ENCODE measurements at places on chromosomes 2 and 18.

DNA sequence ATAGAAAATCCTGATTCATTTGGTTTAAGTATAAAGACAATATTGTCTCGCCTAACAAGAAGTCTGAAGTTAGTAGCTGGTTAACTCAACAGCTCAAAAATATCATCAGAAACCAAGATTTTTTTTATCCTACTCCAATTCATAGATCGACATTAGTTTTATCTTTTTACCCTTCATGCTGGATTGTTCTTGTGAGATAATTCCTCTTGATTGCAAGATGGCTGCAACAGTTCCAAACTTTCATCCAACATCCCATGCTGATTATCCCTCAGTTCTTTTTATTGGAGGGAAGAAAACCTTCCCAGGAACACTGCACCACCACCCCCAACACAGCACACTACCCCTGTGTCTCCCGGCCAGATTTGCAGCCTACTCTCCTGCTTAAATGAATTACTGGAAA is 370.2 kb upstream of the RAB6C start:
- no peak for DNase-seq

DNA sequence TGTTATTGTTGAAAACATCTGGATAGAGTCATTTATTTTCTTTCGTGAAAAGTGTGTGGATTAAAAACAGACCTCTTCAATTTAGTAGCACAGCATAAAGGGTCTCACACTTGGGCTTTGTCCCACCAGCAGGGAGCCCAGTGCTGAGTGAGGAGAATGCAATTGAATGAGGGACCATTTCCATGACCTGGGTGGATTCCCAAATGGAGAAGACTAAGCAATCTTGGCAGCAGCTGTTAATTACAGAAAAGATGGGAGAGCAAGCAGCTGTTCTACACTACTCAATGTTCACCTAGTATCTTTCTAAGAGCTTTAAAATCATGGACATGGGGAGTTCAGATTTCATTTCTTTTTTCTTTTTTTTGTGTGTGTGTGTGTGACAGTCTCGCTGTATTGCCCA is 121.8 kb upstream of the FN1 start:
- no peak for DNase-seq

DNA sequence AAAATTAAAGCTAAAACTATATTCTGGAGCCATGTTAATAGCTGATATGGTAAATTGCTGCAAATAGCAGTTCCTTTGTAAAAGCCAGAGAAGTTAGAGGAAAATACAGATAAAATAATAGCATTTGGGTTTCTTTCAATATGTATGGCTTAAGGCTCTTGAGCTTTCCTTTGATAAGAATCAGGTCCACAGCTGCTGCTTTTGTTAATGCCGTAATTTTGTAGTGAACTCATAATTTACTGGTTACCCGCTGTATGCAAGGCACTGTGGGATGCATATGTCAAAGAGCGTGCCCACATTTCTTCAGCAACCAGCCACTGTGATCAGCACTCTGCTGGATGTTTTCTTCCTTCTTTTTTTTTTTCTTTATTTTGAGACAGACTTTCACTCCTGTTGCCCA is 79.1 kb downstream of the MOGAT1 start:
- DNase-seq, result no peak

DNA sequence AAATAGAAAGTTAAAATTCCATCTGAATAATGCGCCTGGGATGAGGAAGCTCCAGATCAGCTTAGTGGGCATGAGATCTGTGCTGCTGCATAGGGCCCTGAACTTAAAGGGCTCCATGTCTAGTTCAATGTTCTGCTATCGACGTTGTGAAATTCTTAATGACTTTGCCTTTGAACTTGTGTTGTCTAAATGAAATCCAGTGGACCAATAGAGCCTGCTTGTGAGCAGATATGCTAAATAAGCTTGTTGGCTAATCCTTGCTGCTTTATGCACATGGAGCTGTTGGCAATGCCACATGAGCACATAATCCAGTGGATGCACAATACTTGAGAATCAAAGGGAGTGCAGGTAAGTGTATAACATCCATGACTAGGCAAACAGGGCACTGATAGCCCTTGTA is 228.6 kb downstream of the TNS1 start:
- no peak for DNase-seq

DNA sequence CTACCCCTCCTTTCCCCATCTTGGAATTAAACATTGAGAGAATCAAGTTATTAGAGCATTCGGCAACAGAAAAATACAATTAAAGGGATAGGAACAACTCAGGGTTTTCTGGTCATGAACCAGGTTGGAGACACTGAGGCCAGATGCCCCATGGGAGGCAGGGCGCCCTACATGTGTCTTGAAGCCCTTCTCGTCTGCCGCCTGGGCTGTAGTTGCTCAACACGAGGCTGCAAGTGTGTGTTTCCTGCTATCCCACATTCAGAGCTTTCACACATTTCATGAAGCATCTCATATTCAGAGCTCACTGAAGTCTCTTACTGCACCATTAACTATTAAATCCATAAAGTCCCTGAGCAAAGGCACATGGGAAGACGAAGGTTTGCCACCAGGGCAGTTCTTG is 28.8 kb downstream of the TTC39C start:
- no peak for DNase-seq

- DNase-seq, result no peak
Observed at GRCh38 chr2:226073496-226074160, 674.1 kb downstream of the NYAP2 start.

- no peak for DNase-seq
Observed at GRCh38 chr18:51266773-51267172, 69.3 kb upstream of the MEX3C start.

DNA sequence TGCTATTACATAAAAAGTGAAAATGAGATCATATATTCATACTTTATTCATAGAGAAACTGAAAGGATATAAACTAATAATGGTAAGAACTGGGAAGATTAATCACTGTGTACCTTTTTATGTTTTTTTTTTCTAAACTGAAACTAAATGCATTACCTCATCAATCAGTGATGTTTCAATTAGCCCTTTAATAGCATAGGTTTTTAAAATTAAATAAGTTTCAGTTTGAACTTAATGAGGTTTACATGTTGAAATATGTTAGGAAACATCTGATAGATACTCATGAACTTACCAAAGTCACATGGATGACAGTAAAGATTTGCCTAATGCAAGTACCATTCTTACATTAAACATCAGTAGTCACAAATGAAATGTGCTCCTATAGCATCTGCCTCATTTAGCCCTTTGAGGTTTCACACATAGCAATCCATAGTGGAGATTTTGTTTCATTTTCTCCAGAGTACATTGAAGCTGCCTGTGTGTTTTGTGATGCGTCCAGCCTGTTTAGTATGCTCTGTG is 8.9 kb downstream of the MAPRE2 start:
- no peak for DNase-seq

DNA sequence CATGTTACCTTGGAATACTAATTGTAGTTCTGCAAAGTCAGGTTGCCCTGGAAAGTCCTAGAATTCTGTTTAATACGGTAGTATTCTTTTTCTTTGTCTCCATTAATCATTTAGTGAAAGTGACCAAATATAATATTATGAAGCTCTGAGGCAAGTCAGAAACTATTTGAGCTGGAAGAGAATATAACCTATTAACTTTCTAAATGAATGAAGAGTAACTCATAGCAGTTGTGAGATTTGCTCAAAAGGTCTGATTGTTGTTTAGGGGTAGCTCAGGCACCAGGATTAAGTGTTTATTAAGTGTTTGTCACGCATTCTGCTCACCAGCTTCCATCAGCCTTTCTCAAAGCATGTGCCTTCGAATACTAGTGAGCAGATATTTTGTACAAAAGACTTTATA is 46.7 kb upstream of the SERPINE2 start:
- DNase-seq, result no peak

DNA sequence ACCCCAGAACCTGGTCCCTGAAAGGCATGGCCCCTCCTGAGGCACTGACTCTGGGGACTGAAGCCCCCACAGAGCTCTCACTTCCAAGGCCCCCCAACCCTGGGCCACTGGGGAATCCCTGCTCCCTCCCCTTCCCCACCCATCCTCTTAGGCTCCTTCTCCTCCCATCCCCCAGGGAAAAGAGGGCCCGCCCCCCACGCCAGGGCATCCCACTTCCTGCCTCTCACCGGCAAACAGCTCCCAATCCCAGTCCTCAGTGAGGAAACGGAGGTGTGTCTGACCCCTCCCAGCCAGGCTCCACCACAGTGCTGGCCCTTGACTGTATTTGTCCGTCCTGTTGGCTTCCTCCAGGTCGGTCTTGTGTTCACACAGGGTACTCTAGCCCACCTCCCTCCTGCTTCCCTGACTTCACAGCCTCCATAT is 35.0 kb upstream of the PTMA start:
- no peak for DNase-seq

DNA sequence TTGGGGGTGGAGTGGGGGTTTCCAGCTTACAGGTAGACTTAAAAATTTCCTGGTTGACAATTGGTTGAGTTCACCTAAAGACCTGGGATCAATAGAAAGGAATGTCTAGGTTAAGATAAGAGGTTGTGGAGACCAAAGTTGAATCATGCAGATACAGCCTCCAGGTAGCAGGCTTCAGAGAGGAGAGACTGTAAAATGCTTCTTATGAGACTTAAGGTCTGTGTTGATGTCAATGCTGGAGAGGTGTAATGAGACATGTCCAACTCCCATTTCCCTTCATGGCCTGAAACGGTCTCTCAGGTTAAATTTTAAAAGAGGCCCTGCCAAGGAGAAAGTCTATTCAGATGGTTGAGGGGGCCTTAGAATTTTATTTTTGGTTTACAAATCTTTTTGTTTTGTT is 38.5 kb upstream of the RND3 start:
- DNase-seq, result no peak

DNA sequence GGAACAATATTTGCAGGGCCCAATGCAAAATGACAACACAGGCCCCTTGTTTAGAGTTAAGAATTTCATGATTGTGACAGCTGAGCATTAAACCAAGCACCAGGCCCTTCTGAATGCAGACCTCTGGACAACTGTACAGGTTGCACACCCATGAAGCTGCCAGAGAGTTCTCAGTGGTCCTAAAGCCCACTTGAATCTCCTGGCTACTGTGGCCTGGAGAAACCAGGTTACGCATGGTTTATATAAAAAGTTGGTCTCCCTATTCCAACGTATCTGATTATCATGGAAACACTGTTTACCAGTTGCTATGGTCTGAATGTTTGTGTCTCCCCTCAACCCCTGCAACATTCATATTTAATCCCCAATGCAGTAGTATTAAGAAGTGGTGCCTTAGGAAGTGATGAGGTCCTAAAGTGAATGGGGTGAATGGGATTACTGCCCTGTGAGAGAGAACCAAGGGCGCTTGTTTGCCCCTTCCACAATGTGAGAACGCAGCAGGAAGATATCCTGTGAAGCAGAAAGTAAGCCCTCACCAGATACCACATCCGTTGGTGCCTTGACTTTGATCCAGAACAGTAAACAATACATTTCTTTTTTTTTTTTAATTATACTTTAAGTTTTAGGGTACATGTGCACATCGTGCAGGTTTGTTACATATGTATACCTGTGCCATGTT is 48.0 kb upstream of the ANXA4 start:
- no peak for DNase-seq

GRCh38 chr2:69102041-69102593 is 89.1 kb downstream of the ANTXR1 start:
- no peak for DNase-seq

DNA sequence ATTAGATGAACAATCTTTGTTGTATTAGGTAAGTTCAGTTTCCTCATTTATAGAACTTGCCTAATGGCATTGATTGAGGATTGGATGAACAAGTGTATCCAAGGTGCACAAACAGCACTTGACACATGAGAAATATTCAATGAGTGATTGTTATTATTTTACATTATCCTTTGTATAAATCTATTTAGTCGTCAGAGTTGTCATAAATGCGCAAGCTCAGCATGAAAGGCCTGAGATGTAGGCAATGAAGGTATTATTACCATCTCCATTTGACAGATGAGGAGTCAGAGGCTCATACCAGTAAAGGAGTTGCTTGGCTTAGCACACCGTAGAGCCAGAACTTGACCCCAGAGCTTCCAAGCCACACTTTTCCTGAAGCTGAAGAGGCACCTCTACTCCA is 291.4 kb downstream of the C1D start:
- DNase-seq, result no peak

- DNase-seq, result no peak
Observed at GRCh38 chr2:200101922-200102321, 146.5 kb downstream of the MAIP1 start.

GRCh38 chr2:193806088-193806774 is 1611.5 kb upstream of the TMEFF2 start:
- no peak for DNase-seq

- no peak for DNase-seq
Observed at GRCh38 chr2:161873707-161874106, 200.3 kb downstream of the DPP4 start.

DNA sequence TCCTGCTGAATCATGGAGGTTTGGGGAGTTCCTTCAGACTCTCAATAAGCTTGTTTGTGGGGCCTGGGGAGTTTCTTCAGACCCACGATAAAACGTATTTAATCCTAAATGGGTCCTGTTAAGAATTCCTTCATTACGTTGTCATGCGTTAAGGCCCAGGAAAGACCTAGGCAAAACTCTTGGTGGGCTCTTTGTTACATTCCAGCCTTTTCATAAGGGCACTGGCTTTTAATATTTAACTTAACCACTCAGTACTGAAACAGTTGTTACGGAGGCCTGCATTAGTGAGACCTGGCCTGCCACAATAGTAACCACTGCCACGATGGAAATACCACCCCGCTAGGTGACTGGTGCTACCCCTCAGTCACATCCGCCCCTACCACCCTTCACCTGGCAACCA is 17.5 kb upstream of the BIN1 start:
- no peak for DNase-seq

DNA sequence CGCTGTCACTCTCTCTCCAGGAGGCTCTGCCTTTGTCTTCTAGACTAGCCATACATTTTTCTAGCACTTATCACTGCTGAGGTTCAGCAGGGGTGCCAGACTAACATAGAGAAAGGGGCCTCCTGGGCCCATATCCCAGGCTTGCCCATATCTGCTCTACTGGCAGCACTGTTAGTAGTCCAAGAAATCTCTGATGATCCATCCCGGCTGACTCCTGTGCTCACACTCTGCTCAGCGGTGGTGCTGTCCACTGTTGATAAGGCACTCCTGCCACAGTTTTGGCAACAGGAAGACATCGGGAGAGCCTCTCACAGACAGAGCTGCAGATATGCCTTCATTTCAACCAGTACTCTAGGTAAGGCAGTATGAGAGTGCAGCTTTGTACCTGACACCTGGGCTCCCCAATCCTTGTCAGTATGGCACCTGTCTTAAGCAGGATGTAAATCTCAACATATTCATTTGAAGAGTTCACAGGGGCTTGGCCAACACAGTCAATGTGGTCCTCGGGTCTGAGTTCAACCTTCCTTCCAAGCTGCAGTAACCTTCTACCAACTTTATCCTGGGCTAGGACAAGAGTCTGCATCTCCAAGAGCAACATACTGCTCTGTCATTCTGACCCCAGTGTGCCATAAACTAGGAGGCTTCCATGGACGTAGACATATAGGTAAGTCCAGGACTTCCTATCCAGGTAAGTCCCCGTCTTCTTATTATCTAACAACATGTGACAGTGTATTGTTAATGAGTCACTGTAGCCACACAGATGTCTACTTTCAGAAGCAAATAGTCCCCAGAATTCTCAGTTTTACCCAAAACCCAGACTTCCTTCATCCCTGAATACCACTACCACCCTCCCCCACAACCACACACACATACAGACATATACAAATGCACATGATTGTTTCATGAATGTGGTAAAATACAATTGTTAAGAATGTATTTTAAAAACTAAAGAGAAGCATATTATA is 16.2 kb downstream of the KLF7 start:
- DNase-seq, result no peak

- DNase-seq, result no peak
Observed at GRCh38 chr18:24011123-24011917, 3.2 kb upstream of the TTC39C start.

Measured in stimulated activated CD4-positive, alpha-beta T cell treated with anti-CD3 and anti-CD28 coated beads, Interleukin-1b, Interleukin-23, amount 100 ng/mL, for 1 hour (primary cell).